ENCODE measurements at places on chromosomes 6 and 20. TPM values are rescaled to one million over a fixed set of nuclear protein-coding genes. Genes with fewer than 3 reads are reported as not detected.

Gene CAPN11
- total RNA-seq = 1.9 TPM

Gene MYT1
- total RNA-seq = not detected

Gene BACH2
- 0.27 TPM for total RNA-seq

Gene FANCE
- 7.1 TPM for total RNA-seq

Gene C6orf141
- total RNA-seq = 11.3 TPM

Gene PDYN
- not detected for total RNA-seq

Gene KCNK5
- not detected for total RNA-seq

Gene HLA-DMA
- 0.27 TPM for total RNA-seq

All from endothelial cell of coronary artery (primary cell).